ENCODE measurements at places on chromosomes 13 and 19.

- no peak for DNase-seq
These were observed 525.6 kb downstream of the DCT start for GRCh38 chr13:93953841-93954240.

- DNase-seq, result peak; percentile 31
These were observed 104.4 kb downstream of the TM9SF2 start for GRCh38 chr13:99605420-99606323.

DNA sequence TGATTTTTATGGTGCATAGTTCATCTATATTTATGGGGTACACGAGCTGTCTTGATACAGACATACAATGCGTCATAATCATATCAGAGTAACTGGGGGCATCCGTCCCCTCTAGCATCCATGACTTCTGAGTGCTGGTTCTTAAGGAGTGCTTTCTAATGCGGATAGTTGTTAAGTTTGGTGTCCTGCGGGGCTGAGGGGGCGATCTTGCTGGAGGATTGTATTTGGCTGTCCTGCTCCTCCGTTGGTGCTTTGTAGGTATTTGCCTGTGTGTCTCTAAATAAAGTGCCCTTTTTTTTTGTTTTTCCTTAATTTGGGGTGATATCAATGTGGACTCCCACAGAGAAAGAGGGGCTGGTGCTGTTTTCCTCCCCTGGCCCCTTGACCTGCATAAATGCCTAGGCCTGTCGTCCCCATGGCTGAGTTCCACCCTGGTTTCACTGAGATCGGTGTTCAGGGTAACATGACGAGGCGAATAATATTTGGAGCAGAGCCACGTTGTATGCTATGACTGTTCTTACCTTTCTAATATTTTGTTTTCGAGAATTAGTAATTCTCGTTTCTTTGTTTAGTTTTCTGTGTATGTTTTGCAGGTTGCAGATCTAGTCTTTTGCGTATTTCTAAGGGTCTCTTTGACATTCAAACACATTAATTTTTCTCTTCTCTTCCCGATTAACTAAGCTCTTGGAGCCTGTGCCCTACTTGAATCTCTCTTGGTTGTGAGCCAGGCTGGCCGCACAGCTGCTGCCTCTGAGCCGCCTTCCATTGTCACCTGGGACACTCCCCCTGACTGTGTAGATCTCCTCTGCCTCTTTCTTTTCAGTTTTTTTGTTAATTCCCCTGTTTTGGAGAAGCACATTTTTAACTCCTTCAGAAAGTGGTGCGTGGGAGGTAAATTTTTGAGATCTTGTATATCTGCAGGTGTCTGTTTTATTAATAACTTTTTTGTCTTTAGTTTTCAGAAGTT, 100.3 kb downstream of the ARHGEF7 start:
- no peak for DNase-seq

- DNase-seq, result no peak
These were observed 36.2 kb upstream of the ATP12A start for GRCh38 chr13:24644036-24644435.

DNA sequence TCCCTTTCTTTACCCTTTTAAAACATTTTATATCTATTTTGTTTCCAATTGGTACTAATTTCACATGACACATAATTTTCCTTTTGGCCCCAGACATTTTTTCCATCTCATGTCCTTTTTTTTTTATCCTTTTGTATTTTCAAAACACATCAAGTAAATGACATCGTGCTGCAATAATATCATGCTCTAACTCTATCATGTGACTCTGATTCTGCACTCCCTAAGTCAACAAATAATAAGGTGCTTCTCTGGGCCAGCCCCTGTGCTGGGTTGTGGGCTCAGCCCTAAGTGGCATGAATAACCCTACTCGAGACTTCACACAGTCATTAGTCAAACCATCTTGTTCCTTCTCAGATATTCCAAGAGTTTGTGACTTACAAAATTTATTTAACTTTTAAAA, 21.7 kb downstream of the NALCN start:
- no peak for DNase-seq

DNA sequence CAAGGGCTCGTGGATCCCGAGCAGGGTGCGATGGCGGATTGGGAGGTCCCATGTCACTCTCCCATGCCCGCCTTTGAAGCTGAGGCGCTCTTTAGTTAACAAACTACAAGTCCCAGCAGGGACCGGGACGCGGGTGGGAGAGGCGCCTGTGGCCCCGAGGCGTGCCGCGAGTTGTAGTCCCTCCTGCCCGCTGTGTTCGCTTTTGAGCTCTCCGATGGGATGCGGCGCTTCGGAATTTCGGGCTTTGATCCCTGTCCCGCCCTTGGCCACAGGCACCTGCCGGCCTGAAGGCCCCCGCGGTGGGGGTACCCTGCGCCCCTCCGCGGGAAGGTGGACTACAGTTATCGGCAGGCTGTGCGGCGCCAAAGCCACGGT, 11.0 kb downstream of the CYTH2 start:
- no peak for DNase-seq

GRCh38 chr13:71877256-71877653, 10.3 kb upstream of the DACH1 start:
- DNase-seq, result no peak

- no peak for DNase-seq
These were observed 44.5 kb upstream of the SPACA7 start for GRCh38 chr13:112331675-112332074.

GRCh38 chr19:8146877-8147581, 2.4 kb downstream of the FBN3 start:
- no peak for DNase-seq

- no peak for DNase-seq
These were observed 350.7 kb downstream of the UQCRFS1 start for GRCh38 chr19:28862238-28862637.

- DNase-seq, result no peak
These were observed 118.0 kb downstream of the ATP11A start for GRCh38 chr13:112807653-112808376.

DNA sequence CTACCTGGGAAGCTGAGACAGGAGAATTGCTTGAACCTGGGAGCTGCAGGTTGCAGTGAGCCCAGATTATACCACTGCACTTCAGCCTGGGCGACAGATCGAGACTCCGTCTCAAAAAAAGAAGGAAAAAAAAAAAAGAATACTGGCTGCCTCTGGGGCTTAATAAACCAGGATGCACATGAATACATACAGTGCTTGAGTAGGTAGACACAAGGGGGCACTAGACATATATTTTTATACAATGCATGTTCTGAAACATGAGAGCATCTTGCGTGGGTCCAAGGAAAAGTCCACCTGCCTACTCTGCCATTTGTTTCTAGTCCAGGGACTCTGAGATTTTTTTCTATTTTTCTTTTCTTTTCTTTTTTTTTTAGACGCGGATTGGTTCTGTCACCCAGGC, 31.2 kb downstream of the KEAP1 start:
- DNase-seq, result no peak

DNA sequence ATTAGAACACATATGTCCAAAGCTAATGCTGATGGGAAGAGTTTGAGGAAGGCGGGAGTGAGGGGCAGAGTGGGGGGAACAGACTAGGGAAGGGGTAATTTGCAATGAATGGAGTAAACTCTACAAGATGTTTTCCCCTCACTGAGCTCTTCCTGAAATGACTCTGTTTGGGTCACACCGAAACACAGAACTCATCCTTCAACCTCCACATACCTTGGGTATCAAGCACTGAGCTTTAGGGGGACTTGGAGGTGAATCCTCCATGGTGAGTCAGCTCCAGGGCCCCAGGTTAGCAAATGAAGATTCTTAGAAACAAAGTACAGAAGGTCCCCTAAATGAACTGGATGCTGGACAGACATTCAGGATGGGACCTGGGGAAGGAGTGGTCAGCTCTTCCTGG, 1.3 kb upstream of the SIGLEC10 start:
- DNase-seq, result no peak

- DNase-seq, result no peak
These were observed 851 bp downstream of the FBXO46 start for GRCh38 chr19:45729800-45730290.

GRCh38 chr13:108276060-108276459, 6.5 kb downstream of the TNFSF13B start:
- DNase-seq, result no peak

GRCh38 chr19:55585658-55586339, 5.2 kb upstream of the ZNF579 start:
- no peak for DNase-seq

DNA sequence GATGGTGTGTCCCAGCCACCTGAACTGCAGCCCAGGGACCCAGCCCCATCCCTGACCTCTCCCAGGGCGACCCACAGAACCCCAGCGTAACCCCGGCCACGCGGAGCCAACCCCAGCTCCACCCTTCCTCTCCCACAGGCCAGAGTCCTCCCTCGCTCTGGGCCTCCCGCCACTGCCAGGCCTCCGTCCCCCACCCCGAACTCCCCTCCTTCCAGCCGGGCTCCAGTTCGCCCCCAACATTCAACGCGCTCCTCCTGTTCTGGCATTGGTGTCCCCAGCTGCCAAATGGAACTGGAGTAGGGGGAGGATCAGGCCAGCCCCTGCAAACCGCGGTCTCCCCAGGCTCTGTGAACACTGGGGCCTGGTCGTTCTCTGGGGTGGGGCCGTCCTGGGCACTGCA, 7.4 kb downstream of the LINGO3 start:
- no peak for DNase-seq
